K562 (cell line): ENCODE measurements at places on chromosomes 7 and 10. TPM values are rescaled to one million over a fixed set of nuclear protein-coding genes. Genes with fewer than 3 reads are reported as not detected.

DNA sequence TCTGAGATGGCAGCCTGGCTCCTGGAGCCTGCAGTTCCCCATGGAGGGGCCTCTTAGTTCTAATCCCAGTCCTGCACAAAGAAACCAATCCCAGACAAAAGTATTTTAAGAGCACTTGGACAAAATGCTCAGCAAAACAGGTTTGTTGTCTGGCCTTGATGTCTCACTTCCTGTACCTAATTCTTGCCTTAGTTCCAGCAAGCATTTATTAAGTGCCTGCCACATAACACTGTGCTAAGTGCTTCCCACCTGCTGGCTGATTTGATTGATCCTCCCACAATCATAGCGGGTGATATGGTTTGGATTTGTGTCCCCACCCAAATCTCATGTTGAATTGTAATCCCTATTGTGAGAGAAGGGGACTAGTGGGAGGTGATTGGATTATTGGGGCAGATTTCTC is 65.7 kb upstream of the HABP2 start:
- no peak for DNase-seq

GRCh38 chr7:39465055-39465929 is 100.9 kb upstream of the YAE1 start:
- DNase-seq, result peak; percentile 56

CHN2 gene
- 0.38 and 0.44 TPM in 2 replicates for total RNA-seq

HYAL4 gene
- total RNA-seq, result not detected in 2 replicates

DNA sequence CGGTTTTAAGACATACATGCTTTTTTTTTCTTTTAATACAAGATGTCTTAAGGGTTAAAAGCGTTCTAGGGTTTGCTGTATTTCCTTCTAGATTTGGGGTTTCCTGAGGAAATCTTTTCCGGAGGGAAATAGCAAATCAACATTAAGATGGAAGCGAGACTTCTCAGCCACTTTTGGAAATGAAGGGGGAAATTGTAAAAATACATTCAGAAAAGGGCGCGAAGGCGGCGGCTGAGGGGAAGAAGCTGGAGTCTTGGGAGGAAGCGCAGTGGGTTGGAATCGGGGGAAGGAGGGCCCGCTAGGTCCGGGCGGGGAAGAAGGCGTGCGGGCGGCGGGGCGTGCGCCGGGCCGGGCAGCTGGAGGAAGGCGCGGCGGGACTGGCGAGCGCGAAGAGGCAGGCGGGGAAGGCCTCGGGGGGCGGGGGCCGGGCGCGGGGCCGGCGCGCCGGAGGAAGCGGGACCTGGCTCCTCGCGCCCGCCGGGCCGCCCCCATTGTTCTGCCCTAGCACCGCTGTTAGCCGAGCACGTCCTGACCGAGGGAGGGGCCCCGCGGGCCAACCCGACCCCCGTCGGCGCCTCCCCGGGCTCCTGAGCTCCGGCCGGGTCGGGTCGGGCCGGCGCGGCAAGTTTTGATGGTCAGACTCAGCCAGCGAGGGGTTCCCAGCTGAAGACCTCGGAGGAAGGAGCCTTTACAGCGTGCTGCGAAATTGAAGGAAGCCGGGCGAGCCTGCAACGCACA is 1.5 kb upstream of the SKIDA1 start:
- peak; percentile 73 for DNase-seq
